ENCODE measurements at places on chromosomes 13 and 19.

DNA sequence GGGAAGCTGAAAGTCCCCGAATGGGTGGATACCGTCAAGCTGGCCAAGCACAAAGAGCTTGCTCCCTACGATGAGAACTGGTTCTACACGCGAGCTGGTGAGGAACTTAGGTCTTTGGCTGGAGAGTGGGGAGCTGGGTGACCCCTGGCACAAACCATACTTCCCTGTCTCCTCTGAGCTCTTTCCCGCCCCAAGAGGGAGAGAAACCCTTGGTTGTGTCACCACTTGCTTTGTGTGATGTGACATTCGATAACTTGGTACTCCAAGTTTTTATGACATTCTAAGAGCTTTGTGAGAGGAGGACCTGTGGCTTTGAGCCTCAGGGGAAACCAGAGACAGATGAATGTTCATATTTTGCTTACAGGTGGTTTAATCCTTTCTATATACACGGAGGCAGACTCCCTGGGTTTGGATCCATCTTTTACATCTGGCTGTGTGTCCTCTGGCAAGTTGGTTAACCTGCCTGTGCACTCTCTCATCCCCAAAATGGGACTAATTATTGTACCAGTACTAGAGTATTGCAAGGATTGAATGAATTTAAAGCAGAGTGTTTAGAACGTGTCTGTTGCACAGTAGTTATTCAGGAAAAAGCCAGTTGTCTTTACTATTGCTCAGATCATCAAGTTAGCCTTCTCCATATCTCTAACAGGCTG is 1.2 kb downstream of the RPS19 start:
- no peak for DNase-seq

- DNase-seq: no peak
These were observed 200.2 kb downstream of the KATNAL1 start for GRCh38 chr13:30107121-30107520.

- no peak for DNase-seq
These were observed 1240.5 kb downstream of the UQCRFS1 start for GRCh38 chr19:27972291-27973040.

GRCh38 chr19:18735752-18736151 is 52.3 kb downstream of the CRTC1 start:
- DNase-seq: no peak

All from central memory CD8-positive, alpha-beta T cell (primary cell).